KG1 (cell line): ENCODE measurements at places on chromosomes 11 and 22.

- DNase-seq: no peak
Observed at GRCh38 chr11:104225047-104225446, 61.1 kb upstream of the PDGFD start.

DNA sequence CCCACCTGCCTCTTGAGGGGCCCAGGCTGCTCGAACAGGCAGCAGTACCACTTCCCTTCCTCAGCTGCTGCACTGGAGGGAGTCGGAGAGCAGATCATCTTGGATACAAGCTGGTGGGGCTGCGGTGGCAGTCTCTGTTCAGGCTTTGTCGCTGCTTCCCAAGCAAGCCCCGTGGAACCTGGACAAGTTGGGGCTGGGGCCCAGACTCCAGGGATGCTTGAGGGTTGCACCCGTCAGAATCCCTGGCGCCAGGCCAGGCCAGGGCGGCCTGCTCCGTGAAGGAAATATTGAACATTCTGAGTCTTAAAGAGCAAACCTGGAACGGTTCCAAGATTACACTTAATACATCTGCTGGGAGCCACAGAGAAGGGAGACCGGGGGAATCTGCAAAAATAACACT is 310.1 kb upstream of the SORL1-AS1 start:
- DNase-seq: no peak

DNA sequence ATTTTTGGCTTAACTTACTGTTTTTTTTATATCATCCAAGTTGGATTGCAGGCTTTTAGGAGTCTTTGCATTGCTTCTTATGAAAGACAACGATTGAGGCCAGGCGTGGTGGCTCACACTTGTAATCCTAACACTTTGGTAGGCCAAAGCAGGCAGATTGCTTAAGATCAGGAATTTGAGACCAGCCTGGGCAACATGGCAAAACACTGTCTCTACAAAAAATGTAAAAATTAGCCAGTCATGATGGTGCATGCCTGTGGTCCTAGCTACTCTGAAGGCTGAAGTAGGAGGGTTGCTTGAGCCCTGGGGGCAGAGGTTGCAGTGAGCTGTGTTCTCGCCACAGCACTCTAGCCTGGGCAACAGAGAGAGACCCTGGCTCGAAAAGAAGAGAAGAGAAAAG is 56.6 kb downstream of the BID start:
- DNase-seq: no peak

- no peak for DNase-seq
Observed at GRCh38 chr11:81476345-81476744, 1257.3 kb downstream of the FAM181B start.

GRCh38 chr11:96259134-96259830 is 83.7 kb downstream of the MAML2 start:
- DNase-seq: no peak
